Muscle of back (tissue), 13 donors: ENCODE measurements at places on chromosomes 3 and 15. TPM values are rescaled to one million over a fixed set of nuclear protein-coding genes. Genes with fewer than 3 reads are reported as not detected.

SCN11A gene
- 6.4 TPM for polyA plus RNA-seq

DNA sequence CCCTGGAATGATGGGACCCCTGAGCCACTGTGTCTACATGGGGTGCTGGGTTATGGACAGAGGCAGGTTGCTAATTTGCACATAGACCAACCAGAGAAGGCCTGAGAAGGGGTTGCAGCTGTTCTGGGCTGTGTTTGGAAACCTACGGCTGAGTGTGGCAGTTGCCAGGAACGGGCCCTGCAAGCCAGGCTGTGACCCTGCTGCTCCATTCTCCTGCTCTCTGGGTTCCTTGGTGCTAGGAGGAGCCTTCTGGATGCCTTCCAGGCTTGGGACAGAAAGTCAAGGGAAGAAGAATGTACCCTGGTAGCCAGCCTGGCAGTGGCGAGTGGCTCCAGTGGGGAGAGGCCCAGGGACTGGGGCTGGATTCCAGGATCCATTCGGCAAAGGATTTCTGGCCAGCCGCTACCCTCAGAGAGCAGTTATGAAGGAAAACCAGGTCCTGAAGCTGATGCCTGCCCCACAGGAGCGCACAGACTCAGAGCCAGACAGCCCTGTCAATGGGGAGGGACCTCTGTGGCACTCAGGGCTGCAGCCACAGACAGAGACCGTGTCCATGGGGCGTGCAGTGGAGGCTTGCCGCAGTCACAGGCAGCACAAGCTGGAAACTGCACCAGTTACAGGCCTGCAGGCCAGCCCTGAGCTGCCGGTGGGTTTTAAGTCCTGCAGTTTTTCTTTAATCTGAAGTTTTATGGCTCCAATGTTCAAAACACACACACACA is 55.1 kb upstream of the ACAD9 start:
- DNase-seq = no peak

- DNase-seq = no peak
Measured at GRCh38 chr3:30567139-30567753, 39.2 kb upstream of the TGFBR2 start.

DPH3 gene
- 28.5 TPM for polyA plus RNA-seq

GOLGA6B gene
- not detected for polyA plus RNA-seq

DNA sequence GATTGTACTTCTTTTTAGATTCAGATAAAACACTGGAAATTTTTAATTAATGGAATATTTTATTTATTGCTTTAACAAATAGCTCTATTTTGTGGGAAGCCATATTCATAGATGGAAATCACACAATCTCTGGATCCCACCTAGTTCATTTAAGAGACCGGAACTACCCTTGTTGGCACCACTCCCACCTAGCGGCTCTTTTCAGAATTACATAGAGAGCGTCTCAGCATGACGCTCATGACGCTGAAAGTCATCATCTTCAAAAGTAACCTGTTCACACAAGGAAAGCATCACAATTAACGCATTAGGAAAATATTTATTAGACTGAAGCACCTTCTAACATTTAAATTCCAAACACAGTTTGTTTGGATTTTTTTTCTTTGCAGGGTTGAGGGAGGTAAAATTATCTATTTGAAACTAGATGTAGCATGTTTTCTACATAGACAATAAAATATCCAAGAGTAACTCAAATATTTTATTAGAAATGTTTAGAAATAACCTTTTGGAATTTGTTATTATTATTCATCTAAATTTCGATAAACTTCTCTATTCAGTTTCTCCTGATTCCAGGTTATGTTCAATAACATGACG is 214.9 kb upstream of the ARRDC4 start:
- DNase-seq = no peak

- no peak for DNase-seq
Measured at GRCh38 chr3:85864896-85865295, 906.1 kb downstream of the CADM2 start.

- peak; percentile 71 for DNase-seq
Measured at GRCh38 chr3:87082796-87083440, 92.0 kb upstream of the VGLL3 start.

DNA sequence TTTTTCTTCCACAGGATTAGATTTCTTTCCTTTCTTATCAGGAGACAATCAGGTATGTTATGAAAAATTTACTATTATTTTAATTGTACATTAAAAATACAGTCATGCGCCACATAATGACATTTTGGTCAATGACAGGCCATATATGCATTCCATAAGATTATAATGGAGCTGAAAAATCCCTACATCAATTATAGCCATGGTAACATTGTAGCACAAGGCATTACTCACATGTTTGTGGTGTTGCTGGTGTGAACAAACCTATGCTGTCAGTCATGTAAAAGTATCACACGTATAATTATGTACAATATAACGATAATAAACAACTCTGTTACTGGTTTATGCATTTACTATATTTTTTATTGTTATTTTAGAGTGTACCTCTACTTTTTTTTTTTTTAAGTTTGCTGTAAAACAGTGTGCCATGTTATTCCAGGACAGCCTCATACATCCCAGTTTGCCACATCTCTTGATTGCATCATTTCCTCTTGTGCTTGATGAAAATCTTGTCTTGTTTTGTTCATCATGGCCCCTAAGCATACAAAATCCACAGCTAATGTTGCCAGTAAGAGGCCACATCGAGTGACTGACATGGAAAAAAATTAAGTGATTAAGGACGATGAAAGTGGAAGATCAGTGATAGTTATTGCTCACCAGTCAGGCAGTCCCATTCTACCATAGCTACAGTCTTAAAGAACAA is 21.4 kb downstream of the CALML4 start:
- no peak for DNase-seq

GRCh38 chr3:107662124-107662507 is 139.4 kb downstream of the BBX start:
- peak; percentile 55 for DNase-seq

LMOD3 gene
- polyA plus RNA-seq = 129 TPM

DNA sequence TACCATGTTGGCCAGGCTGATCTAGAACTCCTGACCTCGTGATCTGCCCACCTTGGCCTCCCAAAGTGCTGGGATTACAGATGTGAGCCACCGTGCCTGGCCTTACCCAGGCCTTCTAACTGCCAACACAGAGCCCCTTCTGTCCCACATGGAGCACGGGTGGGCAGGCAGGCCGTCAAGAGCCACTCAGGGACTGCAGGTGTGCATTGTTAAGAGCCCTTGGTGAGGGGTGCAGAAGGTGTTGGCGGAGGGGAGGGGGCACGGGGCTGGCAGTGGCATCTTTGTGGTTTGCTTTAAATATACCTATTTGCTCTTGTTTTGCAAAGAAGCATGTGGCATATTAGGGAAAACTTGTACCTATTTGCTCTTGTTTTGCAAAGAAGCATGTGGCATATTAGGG is 37.3 kb downstream of the SMAD6 start:
- DNase-seq = no peak

DNA sequence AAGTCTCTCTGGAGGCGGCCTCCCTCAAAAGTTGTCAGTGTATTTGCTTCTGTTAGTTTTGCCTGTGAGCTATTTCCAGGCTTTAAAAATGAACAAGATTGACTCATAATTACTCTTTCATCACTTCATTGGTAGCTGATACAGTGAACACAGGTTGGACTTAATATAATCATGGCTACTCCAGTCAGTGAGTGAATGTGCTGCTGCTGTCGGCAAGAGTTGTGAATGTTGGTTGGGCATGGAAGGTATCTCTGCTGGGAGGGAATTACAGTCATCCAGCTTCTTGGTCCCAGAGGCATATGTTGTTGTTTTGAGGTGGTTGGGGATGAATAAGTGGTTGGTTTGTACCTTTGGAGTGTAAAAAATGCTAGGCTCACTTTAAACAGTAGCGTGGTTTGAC is 11.5 kb downstream of the TCF12 start:
- no peak for DNase-seq

WNT5A gene
- 13.7 TPM for polyA plus RNA-seq

CAMP gene
- 1.5 TPM for polyA plus RNA-seq

MESP2 gene
- polyA plus RNA-seq = 0.48 TPM

DNA sequence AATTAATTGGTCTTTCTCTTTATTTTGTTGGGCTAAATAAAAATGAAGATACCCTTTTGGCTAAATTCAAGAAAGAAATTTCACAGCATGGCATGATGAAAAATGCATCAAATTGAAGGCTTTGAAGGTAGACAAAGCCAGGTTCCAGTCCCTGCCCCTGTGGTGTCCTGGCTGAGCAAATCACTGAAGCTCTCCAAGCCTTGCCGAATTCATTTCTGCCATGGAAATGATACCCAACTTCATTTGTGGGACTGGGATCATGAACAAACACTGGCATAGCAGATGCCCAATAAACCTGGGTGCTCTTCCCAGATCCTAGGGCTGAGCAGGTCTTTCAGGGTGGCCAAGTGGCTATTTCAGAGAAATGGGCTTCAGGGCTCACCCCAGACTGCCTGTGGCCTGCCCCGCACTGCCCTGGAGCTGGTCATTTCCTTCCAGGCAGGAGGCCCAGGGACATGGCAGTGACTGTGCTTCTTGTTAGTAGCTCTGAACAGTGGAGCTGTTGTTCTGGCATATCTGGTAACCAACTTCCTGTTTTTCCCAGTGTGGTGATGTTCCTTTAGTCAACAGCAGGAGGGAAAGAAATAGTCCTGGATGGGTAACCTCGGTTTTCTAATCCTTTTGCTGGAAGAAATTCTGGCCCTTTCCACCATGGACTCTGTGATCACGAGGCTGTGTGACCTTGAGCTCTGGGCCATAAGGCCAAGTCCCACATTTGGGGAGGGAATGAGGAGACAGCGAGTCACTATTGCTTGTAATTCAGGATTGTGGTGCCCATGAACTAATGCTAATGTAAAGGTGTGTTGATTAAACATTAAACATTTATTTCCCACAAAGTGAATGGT is 47.6 kb downstream of the CTDSPL start:
- DNase-seq = no peak
